ENCODE measurements at places on chromosomes 4 and X.

GRCh38 chrX:45143455-45143854 is 57.2 kb downstream of the DIPK2B start:
- no peak for DNase-seq

DNA sequence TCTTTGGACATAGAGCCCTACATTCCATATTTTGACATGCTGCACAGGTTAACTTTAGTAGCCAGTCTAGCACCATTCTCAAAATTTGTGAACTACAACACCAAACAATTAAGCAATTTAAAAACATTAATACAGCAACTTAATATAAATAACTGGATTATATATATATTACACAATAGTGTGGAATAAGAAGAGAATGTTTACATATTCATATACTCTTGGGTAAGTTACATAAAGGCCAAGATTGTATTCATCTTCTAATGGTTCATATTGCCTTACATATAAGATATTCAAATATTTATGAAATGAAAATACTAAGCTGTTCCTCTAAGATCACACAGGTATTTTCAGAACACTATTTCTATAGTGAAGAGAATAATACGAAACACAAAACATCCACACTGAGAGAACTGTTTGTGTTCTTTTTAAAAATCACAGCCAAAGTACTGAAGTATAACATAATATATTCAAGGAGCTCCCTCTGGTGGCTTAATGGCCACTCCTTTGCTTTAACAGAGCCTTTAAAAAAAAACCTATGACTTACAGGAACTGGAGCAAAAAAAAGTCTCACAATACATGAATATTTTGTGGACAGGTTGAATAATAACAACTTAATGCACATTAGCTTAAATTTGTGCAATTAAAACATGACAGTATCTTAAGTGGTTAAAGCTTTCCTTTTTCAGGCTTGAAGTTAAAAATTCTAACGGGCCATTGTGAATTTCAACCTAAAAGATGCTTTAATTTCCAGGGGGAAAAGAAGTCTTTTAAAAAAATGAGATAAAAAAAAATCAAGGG is 46.2 kb downstream of the NEK1 start:
- DNase-seq, result no peak

DNA sequence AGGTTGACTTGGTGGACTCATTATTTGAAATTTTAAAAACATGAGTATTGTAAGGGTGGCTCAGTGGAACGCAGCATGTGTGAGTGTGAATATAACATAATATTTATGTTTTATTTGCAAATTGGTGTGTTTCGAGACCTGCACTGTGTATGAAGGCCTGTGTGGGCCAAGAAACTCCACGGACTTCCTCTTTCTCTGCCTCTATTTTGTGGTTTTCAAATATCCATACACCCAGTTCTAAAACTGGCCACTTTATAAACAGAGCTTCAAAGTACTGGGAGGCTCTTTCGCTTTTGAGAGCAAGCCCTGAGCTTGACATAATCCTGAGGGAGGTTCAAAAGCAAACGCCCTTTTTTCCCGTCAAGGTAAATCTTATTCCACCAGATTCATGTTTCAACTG is 187.7 kb downstream of the GPAT3 start:
- DNase-seq, result no peak

- DNase-seq, result no peak
Measured at GRCh38 chr4:84878546-84878945, 87.9 kb downstream of the WDFY3 start.

GRCh38 chrX:155031657-155032056 is 5.0 kb downstream of the FUNDC2 start:
- DNase-seq, result no peak

GRCh38 chrX:133434197-133434820 is 19.0 kb upstream of the GPC4 start:
- no peak for DNase-seq

DNA sequence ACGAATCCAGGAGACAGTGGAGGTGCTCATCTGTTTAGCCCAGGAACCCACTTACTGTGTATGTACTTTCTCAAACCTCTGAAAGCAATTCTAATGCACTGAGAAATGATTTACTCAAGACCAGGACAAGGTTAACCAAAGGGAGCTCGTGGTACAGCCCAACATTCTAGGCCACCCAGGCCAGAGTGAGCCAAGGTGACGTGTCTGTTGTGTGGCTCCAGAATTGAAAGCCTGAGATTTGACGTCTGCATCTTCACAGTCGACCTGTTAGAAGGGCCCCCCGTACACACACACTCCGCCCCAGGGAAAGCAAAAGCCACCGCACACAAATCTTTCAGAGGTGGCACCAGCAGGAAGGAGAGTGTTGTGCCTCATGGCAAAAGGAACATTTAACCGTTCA is 2.3 kb downstream of the MAP3K15 start:
- DNase-seq, result no peak

DNA sequence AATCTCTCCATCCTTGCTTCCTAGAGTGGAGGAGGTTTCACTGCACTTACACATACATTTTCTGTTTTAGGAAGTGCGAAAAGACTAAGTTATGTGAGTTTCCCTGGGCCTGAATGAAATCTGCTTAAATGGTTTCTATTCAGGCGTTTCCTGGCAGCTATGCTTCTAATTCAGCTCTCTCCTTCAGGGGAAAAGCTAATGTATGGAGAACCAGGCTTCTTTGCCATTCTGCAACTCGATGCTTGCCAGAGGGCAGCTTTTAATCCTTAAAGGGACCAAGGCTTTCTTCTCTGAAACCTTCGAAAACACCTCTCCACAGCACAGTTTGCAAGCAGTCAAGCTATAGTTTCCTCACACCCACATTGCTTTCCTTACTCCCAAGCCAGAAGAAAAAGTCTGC is 89.5 kb upstream of the ARX start:
- DNase-seq, result no peak

GRCh38 chrX:23752740-23753415 is 9.8 kb upstream of the ACOT9 start:
- no peak for DNase-seq

GRCh38 chrX:1593286-1594271 is 2.2 kb downstream of the AKAP17A start:
- no peak for DNase-seq

- DNase-seq, result peak; percentile 13
Measured at GRCh38 chr4:75180790-75181776, 248.2 kb downstream of the PARM1 start.

GRCh38 chrX:11555759-11556158 is 110.0 kb downstream of the ARHGAP6 start:
- no peak for DNase-seq

- no peak for DNase-seq
Measured at GRCh38 chr4:20474119-20474518, 222.4 kb downstream of the SLIT2 start.

GRCh38 chrX:110743679-110744340 is 51.8 kb downstream of the CHRDL1 start:
- no peak for DNase-seq

DNA sequence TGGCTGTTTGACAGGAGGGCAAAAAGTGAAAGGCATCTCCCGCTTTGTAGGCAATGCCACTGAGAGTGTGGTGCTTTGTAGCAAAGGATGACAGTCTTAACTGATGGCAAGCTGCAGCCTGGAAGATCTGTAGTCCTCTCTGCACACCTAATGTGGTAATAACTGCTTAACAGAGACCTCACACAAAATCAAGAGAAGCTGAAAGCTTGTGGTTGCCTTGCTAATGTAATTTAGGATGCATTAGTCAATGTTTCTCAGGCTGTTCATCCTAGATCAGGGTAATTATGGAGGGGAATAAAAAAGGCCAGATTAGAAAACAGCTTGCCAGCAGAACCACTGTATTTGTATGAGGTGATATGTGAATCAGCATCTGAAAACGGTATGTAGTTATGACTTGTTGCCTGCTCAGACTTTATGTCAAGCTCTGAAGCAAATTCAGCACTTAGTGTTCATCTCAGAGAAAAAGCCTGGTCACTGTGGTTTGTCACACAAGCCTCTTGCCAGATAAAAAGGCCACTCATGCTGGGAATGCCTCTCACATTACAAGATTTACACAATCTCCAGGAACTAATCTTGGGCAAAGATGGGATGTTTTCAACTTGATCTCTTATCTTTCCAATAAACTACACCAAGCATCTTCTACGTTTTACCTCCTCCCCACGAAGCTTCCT is 130.8 kb downstream of the ENOX2 start:
- DNase-seq, result no peak

GRCh38 chrX:109681475-109682081 is 51.5 kb downstream of the ACSL4 start:
- DNase-seq, result no peak

DNA sequence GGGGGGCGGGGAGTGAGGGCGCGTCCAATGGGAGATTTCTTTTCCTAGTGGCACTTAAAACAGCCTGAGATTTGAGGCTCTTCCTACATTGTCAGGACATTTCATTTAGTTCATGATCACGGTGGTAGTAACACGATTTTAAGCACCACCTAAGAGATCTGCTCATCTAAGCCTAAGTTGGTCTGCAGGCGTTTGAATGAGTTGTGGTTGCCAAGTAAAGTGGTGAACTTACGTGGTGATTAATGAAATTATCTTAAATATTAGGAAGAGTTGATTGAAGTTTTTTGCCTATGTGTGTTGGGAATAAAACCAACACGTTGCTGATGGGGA is 1.1 kb downstream of the HTT start:
- DNase-seq, result no peak

GRCh38 chr4:7964890-7965662 is 25.4 kb upstream of the AFAP1 start:
- DNase-seq, result no peak

DNA sequence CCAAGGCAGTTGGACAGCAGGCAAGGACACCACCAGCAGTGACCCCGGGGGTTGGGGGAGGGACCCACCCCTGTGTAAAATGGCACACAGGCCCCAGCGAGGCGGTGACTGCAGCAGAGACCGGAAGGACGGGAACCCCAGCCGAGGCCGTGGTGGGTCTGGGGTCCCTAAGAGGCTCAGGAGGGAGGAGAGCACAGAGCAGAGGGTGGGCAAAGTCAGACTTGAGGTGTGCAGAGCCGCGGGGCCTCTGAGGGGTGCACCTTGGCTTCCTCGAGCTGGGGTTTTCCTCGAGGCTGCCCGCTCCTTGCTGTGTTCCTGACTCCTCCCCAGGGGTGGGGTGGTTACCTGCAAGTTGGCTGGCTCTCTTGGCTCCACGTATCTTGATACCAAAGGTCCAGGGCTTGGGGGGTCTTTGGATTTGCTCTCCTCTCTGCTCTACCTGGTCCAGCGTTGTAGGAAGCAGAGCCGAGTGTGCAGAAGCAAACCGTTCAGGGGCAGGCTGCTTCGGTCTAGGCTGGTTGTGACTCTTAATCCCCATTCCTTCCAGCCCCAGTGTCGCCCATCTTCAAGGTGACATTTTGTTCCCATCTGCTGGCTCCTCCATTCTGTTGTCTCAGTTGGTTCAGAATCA is 37.9 kb upstream of the SORCS2 start:
- DNase-seq, result no peak

- no peak for DNase-seq
Measured at GRCh38 chr4:24476282-24476681, 108.1 kb downstream of the DHX15 start.

DNA sequence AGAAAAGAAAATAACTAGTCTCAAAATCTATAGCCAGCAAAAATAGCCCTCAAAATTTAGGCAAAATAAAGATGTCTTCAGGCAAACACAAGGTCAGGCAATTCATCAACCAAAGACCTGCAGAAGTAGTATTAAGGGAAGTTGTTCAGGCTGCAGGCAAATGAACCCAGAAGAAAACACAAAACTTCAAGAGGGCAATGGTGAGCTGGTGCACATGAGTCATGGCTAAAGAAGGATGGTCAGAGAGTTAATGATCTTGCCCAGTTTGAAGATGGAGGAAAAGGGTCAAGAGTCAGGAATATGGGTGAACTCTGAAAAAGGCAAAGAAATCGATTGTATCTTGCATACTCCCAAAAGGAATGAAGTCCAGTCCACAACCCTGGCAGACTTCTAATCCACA is 83.1 kb upstream of the FAT4 start:
- DNase-seq, result no peak

- no peak for DNase-seq
Measured at GRCh38 chr4:128477540-128477939, 189.9 kb upstream of the PGRMC2 start.

GRCh38 chr4:144646523-144647094 is 653 bp downstream of the HHIP start:
- DNase-seq, result no peak

DNA sequence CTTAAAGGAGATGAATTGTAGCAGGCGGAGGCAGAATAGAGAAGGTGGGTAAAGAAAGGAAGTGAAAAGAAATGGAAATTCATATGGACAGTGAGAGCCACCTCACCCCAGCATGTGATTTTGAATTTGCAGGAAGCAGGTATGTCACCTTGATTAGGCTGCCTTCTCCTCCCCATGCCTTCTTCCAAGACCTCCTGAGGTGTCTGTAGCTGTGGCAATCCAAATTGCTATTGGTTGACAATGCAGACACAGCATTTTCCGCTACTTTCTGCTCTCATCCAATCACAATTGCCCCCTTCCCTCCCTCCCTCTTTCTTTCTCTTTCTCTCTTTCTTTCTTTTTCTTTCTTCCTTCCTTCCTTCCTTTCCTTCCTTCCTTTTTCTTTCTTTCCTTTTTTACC is 38.5 kb downstream of the RAB33B start:
- DNase-seq, result no peak

DNA sequence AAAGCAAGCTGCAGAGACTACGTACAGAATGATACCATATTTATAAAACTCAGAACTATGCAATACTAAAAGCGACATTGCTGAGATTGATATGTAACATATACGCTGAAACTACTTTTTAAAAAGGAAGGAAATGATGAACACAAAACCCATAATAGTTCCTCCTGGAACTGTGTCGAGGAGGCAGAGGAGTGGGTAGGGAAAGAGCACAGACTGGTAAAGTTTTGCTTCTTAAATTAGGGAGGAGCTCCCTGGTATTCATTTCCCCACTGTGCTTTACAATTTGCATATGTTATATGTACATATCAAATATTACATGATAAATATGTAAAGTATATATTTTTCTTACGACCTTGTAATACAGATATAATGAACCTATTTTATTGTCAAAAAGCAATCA is 13.9 kb downstream of the UFSP2 start:
- DNase-seq, result no peak

- no peak for DNase-seq
Measured at GRCh38 chr4:67055319-67055718, 490.0 kb downstream of the CENPC start.

GRCh38 chrX:25067271-25068172 is 51.8 kb upstream of the ARX start:
- no peak for DNase-seq

DNA sequence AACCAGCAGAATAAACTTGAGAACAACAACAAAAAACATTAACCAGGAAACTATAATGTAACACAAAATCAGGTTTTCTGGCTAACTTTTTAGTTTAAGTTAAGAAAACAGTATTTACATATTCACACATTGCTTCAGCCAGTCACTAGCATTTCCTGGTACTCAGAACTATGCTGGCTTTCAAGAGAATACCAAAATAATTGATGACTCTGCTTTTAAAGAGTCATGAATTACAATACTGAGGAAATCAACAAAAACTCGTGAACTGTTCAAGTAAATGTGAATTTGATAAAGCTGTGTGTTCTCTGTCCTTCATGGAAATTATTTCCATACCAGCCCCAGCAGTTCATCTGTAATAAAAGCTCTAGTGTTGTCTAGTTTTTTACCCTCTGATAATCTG is 27.4 kb downstream of the PRSS12 start:
- DNase-seq, result no peak

GRCh38 chr4:60808726-60809485 is 391.2 kb upstream of the ADGRL3 start:
- no peak for DNase-seq
